ENCODE measurements at places on chromosomes 6 and 20.
A peak's percentile ranks its signal among the peaks of the same experiment; 100 is the strongest.

DNA sequence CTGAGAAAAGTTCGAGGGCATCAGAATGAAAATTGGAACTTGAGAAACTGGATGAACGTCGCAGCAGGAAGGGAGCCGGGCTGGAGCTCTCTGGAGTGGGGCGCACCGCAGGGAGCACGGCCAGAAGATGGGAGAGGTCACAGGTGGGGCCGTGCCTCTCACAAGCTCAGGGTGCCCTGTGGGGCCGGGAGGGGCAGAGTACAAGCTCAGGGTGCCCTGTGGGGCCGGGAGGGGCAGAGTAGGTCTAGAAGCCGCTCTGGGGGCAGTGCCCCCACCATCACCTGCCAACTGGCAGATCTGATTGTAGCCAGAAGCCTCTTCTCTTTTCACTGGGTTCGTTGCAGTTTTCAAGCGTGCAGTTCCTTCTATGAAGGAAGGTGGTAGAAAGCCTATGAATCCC, 61.1 kb upstream of the SNX9 start:
- DNase-seq: no peak

DNA sequence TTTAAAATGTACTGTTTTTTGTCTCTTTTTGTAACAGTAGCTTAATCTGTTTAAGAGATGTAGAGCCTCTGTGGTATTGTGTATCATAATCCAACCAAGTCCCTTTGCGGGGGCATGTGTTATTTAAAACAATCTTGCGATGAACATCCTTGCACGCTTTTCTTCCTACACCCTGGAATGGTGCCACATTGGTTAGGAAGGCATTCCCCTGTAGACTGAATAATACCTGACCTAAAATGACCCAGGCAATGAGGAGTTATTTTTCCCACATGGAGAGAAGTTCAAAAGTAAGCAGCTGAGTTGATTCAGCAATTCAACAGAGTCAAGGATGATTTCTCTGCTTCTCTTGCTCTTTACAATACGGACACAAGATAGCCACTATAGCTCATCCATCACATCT, 142.0 kb upstream of the PMEPA1 start:
- DNase-seq: no peak

DNA sequence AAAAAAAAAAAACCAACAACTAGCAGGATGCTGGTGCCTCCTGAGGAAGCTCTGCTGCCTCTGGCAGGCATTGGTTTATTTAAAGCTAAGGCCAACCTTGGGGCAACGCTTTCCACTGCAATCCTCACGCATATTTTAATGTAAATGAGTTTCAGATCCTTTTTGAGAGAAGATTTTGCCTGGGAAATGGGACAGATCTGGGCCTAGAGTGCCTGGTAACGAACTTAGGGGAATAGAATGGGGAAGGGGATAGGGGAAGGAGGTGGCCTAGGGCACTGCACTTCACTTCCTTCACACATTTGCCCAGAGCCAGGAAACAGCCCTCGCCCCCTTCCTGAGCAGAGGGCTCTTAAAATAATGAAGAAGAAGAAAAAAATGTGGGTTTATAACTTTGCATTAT, 132.7 kb upstream of the TMEM170B start:
- no peak for DNase-seq

DNA sequence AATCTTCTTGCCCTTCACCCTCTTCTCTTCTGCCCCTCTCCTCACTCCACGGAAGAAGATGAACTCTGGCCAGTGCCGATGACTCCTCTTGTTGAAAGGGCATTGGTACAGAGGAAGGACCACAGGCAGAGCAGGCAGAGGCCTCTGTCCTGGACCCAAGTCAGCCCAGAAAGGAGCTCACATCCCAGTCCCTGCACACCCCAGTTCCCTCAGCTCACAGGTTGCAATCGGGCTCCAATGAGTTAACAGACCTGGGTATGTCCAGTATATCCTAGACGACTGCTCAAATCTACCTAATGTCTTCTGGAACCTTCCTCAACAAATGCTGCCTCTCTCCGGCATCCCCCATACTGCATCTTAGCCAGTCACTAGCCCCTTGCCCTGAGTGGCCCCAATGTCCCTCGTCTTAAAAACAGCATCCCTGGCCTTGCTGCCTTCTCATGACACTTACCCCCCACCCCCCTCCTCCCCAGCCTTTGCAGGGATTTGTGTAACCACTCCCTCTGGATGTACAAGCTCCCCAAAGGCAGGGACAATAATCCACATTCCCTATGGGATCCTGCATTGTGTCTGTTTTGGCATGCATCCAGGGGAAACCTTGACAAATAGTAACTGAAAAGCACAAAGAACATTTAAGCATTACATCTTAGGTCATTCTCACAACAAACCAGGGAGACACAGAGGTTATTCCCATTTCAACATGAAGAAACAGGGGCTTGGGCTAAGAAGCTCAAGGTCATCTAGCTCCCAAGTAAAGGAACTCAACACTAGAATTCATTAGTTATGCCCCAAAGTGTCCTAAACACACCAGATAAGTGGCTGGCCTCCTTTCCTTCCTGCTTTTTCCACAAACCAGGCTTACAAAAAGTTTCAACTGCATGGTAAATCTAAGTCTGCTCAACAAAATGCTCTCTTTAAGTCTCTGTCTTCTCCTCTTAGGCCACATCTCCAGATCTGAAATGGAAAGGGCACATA, 45.1 kb downstream of the TRERF1 start:
- peak; percentile 47 for DNase-seq

GRCh38 chr6:51398064-51398705, 579.5 kb downstream of the TFAP2B start:
- DNase-seq: peak; percentile 100

DNA sequence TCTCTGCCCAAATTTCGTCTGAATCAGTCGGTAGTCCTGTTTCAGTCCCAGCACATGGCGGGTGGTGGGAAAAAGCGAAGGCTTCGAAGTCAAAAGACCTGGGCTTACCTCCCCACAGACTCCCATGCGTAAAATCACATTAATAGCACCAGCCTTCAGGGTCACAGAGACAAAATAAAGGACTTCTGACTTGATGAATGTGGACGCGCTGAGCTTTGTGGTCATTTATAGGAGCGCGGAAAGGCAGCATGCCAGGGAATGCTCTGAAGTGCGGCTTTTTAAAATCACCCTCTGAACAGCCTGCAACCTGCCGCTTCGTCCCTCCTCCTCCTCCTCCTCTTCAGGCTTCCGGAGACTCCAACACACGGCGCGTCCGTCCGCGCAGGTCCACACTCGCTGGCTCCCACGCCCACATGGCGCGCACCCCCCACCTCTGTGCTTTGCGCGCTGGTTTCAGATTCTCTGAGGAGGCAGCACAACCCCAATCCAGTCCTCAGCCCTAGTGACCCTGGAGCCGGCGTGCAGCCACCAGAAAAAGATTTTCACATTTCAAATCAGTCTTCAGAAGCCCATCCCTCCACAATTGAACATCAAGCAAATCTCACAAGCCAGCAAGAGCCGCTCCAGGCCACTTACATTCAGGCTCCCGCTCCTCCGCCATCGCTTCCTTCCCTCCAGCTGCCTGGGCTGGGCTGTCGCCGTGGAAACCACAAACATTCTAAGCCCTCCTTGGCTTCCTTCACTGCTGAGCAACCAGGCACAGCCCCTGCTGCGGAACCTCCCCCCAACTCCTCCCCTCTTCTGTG, at the start of gene C6orf118:
C6orf118 (minus strand) TSS at position 680 of the 806 bp plus-strand sequence; CDS start at position 661, 19 bp downstream.
- DNase-seq: peak; percentile 47

DNA sequence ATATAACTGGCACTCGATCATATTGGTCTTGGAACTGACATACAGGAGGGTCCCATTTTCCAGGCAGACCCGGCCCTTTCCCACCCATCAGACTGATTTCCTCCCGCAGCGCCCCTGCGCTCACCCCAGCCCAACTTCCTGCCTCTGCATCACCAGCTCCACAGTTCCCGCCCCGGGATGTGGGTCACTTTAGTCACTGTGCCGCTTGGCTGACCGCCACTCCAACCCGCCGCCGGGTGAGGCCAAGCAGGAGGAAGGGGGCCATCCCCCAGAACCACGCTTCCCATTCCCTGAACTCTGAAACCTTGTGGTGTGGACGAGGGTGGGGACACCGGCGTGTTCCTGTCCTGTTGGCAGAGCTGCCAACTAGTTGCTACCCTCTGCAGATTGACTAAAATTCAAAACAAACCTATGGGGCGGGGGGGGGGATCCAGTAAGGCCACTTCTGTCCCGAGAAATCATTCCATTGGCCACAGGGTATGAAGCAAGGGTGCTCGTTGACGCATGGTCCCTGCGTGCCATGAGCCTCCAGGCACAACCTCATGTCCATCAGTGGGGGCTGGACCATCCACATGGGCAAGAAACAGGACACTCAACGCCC, 12.3 kb downstream of the TGM2 start:
- DNase-seq: no peak

GRCh38 chr6:1577146-1577680, 32.5 kb upstream of the FOXC1 start:
- DNase-seq: no peak

- peak; percentile 54 for DNase-seq
These were observed 76.6 kb downstream of the SLX4IP start for GRCh38 chr20:10511509-10512251.

DNA sequence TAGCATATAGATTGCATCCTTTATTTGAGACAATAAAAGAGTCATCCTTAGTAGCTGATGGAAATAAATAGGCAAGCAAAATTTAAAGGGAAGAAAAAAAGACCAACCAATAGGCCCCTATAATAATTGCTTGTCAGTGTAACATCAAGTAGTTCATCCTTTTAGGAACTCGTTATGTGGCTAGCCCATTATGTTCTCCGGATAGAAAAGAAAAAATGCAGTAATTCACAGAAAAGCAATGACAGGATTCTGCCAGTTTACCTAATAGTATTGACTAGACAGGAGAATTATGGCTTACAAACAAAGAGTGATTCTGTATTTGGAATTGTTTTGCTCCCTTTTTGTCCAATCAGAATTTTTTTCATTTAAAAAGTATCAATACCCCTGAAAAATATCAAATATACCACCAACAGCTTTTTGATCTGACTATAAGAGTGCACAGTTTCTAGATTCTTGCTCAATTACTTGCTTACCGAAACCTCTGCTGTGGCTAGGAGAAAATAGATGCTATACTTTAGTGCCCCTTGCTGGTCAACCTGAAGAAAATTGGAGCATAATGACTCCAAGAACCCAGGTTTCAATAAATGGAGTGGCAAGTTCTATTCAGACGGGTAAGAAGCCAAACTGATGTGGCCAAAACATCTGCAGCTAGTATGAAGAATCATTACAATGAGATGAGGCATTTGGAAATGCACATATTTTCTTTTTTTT, 91.5 kb upstream of the SASH1 start:
- DNase-seq: peak; percentile 1

- DNase-seq: no peak
These were observed 12.9 kb upstream of the UQCC2 start for GRCh38 chr6:33724102-33725023.

GRCh38 chr6:137033828-137034227, 10.9 kb downstream of the IL20RA start:
- no peak for DNase-seq

DNA sequence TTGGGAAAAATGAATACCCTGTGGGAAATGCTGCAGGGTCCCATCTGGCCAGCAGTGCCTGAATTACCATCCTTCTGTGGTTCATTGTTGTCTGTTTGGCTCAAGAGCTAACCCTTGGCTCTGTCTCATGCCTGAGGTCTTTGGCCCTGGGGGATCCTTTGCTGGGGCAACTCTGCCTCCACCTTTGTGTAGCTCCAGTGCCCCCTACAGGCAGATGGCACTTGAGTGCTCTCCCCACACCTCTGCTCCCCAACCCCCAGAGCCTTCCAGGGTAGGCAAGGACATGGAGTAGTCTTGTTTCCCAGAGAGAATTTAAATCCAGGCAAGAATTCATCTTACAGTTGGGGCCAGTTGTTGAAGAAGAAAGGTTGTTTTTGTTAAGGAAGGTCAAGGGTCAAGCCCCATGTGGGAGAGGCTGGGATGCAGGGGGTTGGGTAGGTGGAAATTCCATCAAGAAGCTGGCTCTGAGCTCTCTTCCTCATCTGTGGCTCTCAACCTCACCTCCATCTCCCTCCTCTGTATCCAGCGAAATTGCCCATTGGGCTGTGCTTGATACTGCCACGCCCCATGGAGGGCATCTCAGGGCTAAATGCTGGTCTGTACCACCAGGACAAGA, 44.2 kb downstream of the ZNF831 start:
- DNase-seq: no peak

DNA sequence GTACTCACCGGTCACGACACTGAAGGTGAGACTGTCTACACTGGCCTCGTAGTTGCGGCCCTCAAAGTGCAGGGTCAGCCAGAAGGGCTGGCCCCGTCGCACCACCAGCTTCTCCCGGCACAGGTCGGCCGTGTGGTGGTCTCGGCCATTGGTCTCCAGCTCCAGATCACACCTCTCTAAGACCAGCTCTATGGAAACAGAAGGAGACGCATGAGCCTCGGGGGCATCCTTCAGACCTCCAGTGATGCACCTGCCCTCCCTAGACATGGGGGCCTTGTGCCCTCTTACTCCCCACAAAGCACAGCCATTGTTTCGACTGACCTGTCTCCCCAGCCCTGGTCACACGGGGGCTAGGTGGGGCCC, 3.7 kb downstream of the TGM2 start:
- DNase-seq: no peak

DNA sequence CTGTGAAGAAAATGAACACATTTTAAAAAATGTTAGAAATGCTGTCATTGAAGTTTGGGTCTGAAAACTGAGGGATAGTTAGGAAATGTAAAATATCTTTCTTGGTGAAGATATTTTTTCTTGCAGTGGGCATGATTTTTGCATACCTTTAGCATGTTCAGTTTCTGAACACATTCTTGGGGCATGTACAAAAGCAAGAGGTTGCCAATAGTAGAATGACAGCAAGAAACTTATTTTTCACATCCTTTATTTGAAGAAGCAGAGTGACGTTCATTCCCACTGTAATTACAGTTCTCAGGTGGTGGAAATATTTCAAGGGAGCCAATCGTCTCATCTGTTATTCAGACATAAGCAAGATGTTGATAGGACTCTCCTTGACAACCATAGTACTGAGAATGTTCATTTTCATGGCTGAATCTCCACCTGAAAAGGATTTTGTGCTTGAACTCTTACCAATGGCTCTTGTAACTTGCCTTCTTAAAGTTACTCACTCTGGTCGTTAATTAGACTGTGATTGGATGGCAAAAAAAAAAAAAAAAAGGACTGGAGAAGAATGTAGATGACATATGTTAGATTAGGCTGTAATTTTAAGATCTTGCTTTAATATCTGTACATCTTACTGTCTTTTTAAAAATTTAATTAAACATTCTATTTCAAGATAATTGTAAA, 74.4 kb downstream of the DOK5 start:
- DNase-seq: no peak
